ENCODE measurements at places on chromosomes 2 and 18.

DNA sequence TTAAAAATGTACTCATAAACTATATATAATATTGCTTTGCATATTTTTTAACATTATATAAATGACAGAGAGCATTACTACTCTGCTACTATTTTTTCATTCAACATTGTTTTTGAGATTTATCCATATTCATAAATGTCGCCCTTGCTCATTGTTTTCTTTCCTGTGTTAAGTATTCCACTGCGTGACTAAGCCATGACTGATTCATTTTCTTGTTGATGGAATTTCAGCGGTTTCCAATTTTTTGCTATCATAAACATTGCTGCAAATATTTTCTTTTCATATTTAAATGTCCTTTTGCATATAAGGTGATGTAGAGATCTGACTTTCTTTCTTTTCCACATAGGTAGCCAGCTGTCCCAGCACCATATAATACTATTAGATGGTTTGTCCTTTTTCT, 57.6 kb downstream of the SFXN5 start:
- no peak for DNase-seq

- no peak for DNase-seq
These were observed 276.0 kb downstream of the LRRTM1 start for GRCh38 chr2:80028584-80028983.

DNA sequence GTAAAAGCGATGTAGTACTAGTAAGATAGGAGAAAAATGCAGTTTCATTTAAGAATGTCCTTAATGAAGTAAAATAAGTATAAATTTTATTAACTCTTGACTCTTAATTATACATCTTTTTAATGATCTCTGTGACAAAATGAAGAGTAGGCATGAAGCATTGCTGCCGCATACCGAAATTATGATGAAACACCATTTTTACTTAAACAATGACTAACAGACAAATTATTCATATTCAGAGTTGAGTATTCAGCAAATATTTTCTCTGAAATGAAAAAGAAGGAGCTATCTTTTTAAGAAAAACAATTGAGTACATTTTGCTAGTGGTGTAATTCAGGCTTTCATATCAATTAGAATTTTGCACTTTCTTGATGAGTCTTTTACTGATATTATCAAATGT, 150.6 kb upstream of the DOCK10 start:
- DNase-seq, result no peak

- DNase-seq, result no peak
These were observed 193.4 kb downstream of the SOX11 start for GRCh38 chr2:5885451-5886173.

DNA sequence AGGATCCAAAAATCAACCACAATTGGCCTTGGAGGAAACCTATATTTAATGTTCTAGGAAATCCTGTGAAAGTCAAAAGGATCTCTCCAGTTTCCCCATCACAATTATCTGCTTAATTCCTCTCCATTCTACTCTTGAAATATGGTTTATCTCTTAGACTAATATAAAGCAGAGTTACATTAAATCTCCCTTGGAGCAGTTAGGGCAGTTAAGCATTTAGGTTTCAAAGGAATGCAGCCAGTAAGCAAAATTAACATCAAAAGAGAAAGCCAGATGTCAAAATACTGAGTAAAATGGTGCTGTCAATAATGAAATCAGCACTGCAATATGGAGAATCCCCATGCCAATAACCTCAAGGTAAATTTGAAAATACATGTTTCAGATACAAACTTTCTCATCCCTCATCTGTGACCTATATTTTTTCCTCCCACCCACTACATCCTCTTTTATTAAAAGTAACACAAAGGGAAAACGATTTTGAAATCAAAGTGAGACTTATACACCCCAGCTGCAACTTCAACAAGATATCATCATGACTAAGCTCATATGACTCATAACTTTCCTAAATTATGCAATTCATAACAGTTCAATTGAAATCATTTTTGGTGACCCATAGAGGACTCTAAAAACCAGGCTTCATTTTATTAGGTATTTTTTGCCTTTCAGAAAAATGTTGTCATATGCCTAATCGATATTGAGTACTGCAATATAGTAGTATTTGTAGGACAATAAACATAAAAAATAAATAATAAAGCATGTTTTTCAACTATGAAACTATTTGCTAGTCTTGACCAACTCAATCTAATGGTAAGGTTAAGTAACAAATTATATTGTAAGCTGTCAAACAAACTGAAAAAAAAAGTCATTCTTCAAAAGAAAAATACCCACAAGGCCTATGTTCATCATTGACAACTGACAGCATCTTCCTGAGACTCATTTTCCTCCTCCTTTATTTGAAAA, 3.1 kb downstream of the ADAM17 start:
- no peak for DNase-seq

- no peak for DNase-seq
These were observed 132.8 kb upstream of the PDE1A start for GRCh38 chr2:182559623-182560022.

- DNase-seq, result no peak
These were observed 16.5 kb upstream of the ALPK2 start for GRCh38 chr18:58645398-58645797.
